ENCODE measurements at places on chromosomes 2 and 18.

GRCh38 chr2:224151161-224151560 lies 112.1 kb upstream of the SERPINE2 start:
- DNase-seq: no peak

DNA sequence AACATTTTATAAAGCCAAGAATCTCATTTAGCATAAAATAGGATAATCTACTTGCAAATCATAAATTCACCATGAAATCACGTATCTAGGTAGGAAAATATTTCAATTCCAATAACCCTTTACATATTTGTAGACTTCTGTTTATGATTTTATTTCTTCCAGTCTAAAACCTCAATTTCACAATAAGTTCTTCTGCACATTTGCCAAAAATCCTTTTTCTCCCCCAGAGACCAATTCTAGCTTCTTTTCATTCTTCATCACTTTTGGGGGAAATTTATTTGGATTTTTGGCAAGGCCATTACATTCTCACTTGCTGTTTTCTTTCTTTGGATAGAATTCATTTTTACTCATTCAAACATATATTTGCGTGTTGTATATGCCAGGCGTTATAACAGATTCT lies 86.8 kb downstream of the SPRED2 start:
- no peak for DNase-seq

DNA sequence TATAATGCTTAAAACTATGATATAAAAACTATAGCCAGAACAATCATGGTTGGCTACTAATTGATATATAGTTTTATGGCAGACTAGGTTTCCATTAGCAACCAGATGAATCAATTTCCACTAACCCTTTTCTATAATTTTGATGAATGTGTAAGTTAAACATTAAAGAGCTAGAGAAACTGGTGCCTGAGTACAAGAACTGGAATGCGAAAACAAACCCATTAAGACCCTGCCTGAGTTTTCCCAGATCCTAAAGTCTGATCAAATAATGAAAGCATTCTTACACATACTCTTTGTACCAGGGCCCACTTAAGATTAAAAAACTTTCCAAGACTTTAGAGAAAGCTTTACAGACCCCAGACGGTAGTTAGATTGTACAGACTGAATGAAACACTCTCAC lies 21.3 kb downstream of the MRPL19 start:
- DNase-seq: no peak

GRCh38 chr2:135512099-135512498 lies 18.9 kb downstream of the ZRANB3 start:
- no peak for DNase-seq

DNA sequence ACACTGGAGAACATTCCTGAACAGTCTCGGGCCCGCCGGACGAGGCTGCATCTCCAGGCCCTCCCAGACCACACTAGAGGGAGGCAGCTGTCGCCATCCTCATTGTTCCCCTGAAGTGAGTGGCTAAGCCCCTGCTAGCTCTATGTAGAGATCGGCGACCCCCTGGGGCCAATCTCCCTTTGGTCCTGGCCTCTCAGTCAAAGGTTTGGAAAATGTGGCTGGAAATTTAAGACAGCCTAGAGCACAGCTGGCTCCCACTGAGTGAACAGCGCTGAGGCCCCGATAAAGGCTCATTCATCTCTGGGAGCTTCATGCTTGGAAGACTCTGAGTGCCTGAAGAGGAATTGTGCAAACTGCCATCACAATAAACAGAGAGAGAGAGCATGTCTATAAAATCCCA lies 360.3 kb downstream of the CLIP4 start:
- DNase-seq: no peak

DNA sequence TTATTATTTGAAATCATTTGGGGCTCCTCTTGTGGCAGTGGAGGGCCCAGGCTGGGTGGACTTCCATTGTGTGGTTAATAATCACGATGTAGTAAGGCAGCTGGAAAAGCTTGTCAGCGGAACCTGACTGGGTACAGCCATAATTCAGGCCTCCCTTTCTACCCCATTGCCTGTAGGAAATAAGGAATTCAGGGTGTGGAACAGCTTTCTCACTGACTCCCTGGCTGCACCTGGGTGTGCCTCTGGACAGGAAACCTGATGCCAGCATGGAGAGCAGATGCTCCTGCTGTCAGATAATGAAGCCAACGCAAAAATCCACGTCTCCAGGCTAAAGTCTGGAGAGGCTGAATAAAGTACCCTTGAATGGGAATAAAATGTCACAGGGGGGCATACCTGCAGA lies 44.2 kb downstream of the LYPD6B start:
- no peak for DNase-seq

DNA sequence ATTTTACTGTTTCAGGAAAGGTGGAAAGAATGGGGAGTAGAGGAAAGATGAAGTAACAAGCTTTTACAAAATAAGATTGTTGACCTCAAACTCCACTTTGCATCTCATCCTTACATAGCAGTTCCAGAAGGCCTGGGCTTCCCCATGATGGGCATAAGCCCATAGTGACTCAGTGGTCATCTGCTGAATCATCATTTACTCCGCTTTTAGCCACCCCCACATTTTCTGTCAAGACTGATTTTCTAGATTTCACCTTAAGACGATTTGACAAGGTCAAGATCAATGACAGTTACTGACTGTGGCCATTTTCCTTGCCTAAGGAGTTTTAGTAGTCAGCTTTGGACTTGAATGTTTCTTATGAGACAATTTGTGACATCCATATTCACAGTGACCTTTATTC lies 49.4 kb downstream of the PLEKHM3 start:
- no peak for DNase-seq

- no peak for DNase-seq
Observed at GRCh38 chr2:20080428-20080827, 29.0 kb upstream of the LAPTM4A start.

DNA sequence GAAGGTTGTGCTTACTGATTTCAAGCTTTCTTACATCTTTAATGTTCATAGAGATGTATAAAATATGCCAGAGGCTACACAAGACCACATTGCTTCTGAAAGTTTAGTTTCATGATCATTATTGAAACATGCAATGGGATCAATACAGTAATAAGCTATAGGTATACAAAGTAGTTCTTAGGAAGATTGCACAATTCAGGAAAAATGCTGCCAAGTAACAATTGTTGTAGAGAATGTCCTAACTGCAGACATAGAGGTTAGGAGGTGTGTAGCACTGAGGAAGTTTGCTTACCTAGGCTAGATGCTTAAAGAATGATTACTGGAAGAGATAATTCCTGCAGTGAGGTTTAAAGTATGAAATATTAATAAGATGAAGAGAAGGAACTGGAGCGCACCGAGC lies 259.5 kb upstream of the CYRIA start:
- DNase-seq: no peak

- DNase-seq: no peak
Observed at GRCh38 chr18:65459741-65460140, 291.1 kb upstream of the CDH7 start.

DNA sequence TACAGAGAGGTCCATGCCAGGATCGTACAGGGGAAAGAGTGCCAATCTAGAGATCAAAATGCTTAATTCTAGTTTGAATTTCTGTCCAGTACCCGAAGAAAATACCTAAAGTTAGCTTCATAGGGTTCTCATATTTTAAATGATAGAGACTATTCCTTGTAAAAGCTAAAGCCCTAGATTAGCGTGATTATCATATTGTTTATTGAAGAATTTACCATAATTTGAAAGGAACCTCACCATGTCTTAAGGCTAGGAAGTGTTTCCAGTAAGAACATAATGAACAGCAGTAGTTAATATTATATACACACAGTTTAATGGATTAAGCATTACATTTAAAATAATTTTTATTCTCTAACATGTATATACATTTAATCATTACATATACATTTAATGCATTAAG lies 68.5 kb downstream of the COBLL1 start:
- no peak for DNase-seq
